AML-193 (cell line): ENCODE measurements at places on chromosomes 11 and 22.

- no peak for DNase-seq
These were observed 13.4 kb upstream of the CCND1 start for GRCh38 chr11:69627551-69627950.

DNA sequence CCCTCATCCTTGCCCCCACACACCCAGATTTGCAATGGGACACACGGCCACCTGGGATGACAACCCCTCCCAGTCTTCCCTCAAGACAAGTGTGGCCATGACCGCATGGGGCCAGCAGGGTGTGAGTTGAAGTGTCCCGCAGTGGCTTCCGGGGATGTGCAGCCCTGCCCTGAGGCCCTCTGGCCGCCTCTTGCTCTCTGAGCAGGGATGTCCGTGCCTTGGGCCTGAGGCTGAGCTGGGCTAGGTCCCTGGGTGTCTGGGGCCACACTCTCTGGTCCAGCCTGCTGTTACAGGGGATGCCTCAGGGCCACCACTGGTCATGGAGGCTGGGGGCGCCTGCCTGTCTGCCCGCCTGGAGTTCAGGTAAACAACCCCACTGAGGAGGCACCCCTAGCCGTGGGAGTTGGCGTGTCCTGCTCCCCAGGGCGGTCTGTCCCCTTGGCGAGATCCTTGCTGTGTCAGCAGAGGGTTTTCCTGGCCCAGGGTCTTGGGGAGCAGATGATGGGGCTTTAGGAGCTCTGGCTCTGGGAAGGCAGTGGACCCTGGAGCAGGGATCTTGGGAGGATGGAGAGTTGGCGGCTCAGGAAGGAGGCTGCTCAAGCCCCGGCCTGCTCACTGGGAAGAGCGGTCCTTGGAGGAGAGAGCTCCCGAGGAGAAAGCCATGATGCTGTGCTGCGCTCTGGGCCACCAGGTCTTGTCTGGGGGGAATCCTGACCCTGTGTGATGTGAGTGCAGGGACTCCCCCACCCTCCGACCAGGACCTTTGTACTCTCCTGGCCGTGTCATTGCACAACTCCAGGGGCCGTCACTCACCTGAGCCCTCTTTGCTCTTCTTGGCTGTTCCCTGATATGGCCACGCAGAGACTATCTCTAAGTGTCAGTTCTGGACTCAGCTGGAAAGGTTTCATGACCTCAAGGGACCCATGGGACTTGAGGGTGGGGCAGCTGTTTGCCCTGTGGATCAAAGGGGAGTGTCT lies 67.9 kb downstream of the KCNQ1 start:
- DNase-seq, result no peak

GRCh38 chr22:42596863-42597530 lies 17.7 kb downstream of the POLDIP3 start:
- no peak for DNase-seq

DNA sequence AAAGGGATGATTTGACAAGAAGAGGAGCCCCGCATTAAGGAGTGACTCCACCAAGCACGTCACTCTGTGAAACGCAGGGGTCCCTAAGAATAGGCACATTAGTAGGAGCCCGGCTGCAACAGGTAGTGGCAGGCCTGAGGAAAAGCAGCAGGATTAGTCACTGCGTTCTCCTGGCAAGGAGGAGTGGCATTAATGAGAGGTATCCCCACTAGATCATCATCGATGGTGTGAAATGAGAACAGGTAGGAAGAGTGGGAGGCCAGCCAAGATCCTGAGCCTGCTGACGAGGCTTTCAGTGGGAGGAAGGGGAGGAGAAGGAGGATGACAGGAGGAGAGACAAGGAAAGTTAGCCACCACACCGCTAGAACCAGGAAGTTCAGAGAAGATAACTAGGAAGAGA lies 38.6 kb downstream of the NRXN2 start:
- DNase-seq, result no peak

- no peak for DNase-seq
These were observed 20.6 kb downstream of the STARD10 start for GRCh38 chr11:72773291-72773690.

DNA sequence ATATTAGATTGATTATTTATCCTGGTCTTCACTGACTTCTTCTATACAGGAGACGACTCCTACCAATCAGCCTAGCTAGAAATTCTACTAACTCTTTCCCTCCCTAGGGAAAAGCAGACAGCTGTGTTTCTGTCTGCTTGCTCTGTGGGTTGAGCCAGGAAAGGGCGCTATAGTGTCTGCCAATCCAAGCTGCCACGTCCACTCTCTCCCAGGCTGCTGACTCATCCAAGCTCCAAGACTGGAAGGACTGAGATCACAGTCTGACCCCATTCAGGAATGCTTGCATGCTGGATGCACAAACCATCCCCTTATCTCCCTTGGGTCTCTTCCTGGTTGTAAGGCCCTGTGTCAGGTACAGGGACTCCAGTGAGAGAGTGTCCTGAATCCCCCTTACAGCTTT lies 955.6 kb downstream of the OPCML start:
- no peak for DNase-seq

- DNase-seq, result no peak
These were observed 5.4 kb upstream of the MTMR3 start for GRCh38 chr22:29877620-29878019.

DNA sequence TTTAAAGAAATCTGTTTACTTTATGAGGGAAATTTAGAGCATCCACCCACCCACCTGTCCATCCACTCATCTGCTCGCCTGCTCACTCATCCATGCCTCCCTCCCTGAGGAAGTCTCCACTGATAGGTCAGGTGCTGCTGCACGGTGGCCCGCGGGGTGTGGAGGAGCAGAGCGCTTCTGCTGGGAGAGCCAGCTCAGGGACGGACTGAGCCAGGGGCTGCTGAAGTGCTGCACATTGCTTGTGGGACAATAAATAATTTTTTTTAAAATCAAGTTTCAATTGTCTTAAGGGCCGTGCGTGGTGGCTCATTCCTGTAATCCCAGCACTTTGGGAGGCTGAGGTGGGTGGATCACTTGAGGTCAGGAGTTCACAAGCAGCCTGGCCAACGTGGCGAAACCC lies 148.9 kb downstream of the TBC1D22A start:
- DNase-seq, result no peak

GRCh38 chr11:66950112-66950535 lies 8.1 kb downstream of the PC start:
- DNase-seq, result no peak

- no peak for DNase-seq
These were observed 18.1 kb downstream of the MMP10 start for GRCh38 chr11:102762361-102762767.

DNA sequence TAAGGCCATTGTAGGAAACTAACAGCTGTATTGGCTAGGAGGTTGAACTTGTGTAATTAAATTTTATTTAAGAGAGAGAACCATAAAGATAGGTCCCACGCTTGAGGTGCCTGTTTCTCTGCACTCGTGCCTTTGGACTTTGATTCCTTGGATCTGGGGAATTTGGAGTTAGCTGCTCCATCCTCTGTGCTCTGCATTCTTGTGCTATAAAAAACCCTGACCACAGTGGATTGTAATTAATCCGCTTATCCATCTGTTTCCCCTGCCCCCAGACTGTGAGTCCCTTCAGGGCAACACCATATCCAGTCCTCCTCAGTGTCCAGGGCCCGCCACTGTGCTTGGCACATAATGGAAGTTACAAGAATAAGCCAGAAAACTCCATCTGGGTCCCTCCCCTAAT lies 169.8 kb downstream of the SPON1 start:
- DNase-seq, result no peak

DNA sequence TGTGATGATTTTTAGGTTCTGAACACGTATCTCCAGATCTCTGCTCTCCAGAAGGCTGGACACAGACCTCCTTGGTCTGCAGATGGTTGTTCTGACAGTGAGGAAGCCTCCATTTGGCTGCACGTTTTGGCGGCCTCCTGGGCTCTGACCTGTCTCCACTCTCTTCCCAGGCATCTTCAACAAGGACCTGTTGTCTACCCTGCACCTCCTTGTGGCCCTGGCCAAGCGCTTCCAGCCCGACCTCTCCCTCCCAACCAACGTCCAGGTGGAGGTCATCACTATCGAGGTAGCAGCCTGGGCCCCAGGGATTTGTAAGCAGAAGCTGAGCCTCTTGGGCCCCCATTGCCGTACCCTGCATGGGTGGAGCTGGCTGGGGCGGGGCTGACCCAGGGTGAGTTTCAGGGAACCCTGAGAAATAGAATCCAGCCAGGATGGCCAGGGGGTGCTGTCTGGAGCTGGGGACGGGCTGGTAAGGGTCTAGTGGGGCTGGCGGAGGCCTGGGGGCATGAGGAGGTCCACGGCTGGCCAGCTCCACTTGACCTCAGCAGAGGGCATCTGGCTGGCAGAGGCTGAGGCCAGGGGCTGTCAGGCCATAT lies 9.8 kb downstream of the PARVG start:
- DNase-seq, result no peak

- no peak for DNase-seq
These were observed 78.3 kb downstream of the MICAL2 start for GRCh38 chr11:12188548-12189317.

- DNase-seq, result peak; percentile 39
These were observed 98.2 kb downstream of the INSC start for GRCh38 chr11:15212876-15213275.

- DNase-seq, result no peak
These were observed 176.1 kb downstream of the GUCY1A2 start for GRCh38 chr11:106842134-106842533.

GRCh38 chr11:94477624-94478023 lies 16.0 kb downstream of the MRE11 start:
- DNase-seq, result no peak

- no peak for DNase-seq
These were observed 10.6 kb upstream of the CCDC83 start for GRCh38 chr11:85844439-85845123.

- DNase-seq, result no peak
These were observed 7.6 kb downstream of the BAD start for GRCh38 chr11:64276653-64277431.

DNA sequence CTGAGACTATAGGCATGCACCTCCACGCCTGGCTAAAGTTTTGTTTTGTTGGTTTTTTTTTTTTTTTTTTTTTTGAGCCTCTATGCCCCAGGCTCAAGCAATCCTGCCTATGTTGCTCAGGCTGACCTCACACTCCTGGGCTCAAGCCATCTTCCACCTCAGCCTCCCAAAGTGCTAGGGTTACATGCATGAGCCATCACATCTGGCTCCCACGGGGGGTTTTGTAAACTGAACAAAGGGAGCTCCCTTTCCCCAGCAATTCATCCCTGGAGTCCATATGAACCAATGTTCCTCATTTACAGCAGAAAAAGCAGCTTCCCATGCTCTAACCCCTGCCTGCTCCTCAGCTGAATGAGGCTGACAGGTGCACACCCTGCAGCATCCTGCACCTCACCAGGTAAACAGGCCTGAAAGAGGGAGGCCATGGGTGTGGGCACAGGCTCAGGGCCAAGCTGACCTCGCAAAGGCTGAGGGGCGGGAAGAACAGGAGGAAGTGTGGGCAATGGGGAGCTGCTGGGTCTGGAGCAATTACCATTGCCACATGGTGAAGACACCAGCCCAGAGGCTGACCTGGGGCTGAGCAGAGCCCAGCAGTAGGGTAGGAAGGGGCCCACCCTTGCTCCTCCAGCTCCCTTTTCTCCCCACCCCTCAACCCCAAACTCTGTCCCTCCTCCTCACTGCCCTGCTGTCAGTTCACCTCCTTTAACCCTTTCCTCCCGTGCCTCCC lies 58.2 kb downstream of the RBX1 start:
- peak; percentile 52 for DNase-seq

DNA sequence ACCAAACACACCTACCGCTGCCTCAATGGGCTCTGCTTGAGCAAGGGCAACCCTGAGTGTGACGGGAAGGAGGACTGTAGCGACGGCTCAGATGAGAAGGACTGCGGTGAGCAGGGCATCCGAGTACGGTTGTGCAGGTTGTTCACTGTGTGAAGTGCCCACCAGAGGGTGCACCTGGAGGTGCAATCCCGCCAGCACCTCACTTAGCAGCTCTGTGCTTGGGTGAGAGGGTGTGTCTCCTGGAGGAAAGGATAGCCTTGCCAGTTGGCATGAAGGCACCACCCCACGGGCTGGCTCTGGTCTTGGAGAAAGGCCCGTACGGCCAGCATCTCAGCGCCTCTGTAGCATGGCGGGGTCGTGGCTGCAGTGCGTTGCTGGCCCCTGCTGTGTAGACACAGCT lies 39.4 kb downstream of the ST14 start:
- DNase-seq, result no peak

- DNase-seq, result no peak
These were observed 45.8 kb downstream of the OSBPL5 start for GRCh38 chr11:3119141-3119821.

- DNase-seq, result no peak
These were observed 728 bp downstream of the RPL3 start for GRCh38 chr22:39318507-39319283.

DNA sequence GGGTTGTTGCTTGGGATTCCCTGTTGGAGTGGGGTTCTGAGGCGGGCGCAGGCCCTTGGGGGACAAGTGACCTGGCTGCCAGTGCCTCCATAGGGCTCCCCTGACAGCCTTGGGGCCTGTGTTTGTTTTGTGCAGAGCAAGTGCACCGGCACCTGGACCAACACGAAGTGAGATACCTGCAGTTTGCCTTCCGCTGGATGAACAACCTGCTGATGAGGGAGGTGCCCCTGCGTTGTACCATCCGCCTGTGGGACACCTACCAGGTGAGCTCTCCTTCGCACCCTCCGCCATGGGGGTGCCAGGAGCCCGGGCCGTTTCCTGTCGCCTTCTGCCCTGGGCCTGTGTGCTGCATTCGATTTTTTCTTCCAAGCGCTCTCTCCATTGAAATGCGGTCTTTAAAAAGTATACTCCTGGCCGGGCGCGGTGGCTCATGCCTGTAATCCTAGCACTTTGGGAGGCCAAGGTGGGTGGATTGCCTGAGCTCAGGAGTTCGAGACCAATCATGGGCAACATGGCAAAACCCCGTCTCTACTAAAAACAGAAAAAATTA lies 274.6 kb downstream of the TBC1D22A start:
- DNase-seq, result no peak

GRCh38 chr22:35648066-35649025 lies at the start of gene APOL6:
Gene APOL6, plus strand, starts transcription at chr22:35648446. Its CDS starts 7,980 bp downstream, at chr22:35656426.
- peak; percentile 80 for DNase-seq
